ENCODE measurements at places on chromosomes 5 and 9. TPM values are rescaled to one million over a fixed set of nuclear protein-coding genes. Genes with fewer than 3 reads are reported as not detected.

Gene TTC39B
- 55.5 TPM for total RNA-seq

DNA sequence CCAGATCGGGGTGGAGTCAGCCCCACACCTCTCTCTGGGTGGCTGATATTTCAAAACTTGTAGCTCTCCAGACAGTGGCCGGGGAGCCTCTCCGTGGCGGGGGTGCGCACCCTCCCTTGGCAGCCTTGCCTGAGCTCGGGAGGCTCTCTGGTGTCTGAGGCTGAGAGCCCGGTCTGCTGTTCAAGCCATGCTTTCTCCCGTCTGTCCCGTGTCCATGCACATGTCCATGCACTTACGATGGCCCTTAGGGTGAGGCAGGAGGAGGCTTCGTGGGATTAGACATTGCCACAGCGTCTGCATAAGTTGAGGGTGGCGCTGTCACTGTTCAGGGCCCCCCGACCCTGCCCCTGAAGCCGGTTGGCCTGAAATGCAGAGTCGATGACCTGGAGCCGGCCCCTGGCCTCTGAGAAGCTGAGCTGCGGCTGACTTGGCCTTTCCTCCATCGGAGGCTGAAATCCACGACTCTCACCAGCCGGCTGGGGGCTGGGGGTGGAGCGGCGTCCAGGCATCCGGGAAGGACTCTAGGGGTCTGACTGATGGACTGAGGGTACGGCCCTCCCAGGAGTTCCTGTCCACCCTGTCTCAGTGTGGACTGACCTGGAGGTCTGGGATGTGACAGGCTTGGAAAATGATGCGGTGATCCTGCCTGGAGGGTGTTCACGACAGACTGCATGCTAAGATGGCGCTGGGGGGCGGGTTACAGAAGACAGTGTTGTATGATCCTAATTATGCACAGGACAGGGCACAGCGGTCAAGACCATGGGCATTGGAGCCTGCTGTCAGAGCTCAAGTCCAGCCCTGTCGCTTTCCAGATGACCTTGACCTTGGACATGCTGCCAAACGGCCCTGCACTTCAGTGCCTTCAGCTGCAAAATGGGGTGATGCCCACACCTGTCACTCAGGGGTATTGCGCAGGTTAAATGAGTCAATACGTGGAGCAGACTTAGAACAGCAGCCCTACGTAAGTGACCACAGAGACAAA is 18.3 kb upstream of the SLC2A6 start:
- DNase-seq = no peak

DNA sequence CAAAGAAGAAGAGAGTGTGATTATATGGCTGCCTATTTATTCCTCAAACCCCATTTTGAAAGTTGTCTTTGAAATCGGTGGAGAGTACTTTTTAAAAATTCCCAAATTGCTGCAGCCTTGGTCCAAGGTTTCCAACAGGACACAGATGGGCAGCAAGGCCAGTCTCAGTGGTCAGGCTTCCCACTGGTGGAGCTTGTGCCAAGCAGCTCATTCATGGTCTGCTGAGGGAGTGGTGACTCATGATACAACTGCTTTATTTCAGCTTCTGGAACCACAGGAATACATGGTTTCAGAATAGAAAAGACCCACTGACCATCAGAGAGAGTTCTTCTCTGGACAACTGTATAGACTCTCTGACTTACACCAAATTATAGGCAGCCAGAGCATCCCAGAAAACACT is 673.1 kb upstream of the KLF4 start:
- DNase-seq = no peak

Gene ANKDD1B
- 5.6 TPM for total RNA-seq

DNA sequence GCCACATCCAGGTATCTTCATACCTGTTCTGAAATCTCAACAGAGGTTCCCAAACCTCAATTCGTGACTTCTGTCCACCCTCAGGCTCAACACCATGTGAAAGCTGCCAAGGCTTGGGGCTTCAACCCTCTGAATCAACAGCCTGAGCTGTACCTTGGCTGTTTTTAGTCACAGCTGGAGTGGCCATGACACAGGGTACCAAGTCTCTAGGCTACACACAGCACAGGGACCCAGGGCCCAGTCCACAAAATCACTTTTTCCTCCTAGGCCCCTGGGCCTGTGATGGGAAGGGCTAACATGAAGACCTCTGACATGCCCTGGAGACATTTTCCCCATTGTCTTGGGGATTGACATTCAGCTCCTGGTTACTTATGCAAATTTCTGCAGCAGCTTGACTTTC is 464.9 kb downstream of the ELAVL2 start:
- DNase-seq = no peak

Gene CDH6
- total RNA-seq = 1.1 TPM

GRCh38 chr9:131759017-131759647 is 19.3 kb upstream of the RAPGEF1 start:
- no peak for DNase-seq

DNA sequence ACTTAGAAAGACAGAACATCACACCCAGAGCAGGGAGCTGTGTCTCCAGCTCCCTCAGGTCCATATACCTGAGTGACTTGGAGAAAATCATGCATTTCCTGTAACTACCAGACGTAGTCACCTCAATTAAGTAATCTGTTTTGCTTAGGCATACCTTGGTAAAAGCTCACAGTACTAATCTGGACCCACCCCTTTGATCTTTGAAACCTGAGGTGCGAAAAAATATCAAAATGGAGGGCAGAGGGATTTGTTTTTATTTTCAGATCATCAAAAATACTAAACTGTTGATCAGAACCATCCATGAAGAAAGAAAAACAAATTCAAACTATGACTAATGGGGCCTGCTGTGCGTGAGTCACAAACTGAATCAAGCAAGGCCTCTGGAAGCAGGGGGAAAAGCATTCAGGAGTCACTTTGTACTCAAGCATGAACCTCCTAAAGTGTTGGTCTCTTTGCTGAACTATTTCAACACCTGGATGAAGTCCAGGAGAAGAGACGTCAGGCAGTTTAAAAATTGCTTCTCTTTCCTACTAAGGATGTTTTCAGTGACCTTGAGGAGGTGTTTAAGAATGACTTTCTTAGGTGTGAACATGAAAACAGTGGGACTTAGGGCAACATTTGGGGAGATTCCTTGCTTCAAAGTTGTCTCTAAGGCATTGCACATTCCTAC is 76.3 kb downstream of the MUSK start:
- peak; percentile 57 for DNase-seq

Gene PRELID2
- total RNA-seq = 14.9 TPM

Gene NKD2
- total RNA-seq = 11.2 TPM

DNA sequence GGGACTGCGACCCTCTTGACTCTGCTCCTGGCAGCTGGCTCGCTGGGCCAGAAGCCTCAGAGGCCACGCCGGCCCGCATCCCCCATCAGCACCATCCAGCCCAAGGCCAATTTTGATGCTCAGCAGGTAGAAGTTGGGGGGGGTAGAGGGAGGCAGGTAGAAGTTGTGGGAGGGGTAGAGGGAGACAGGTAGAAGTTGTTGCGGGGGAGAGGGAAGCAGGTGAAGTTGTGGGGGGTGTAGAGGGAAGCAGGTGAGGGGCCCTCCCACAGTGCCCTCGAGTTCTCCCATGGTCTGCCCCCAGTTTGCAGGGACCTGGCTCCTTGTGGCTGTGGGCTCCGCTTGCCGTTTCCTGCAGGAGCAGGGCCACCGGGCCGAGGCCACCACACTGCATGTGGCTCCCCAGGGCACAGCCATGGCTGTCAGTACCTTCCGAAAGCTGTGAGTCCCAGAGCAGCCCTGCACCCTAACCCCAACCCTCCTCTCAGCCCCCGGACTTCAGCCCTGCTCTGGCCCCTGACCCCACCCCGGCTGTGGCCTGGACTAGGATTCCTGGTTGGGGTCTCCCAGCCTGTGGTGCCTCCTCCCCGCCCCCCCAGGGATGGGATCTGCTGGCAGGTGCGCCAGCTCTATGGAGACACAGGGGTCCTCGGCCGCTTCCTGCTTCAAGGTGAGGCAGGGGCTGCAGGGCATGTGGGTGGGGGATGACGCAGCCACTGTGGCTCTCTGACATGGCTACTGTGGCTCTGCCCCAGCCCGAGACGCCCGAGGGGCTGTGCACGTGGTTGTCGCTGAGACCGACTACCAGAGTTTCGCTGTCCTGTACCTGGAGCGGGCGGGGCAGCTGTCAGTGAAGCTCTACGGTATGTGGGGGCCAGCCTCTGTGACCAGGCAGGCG is 537 bp downstream of the C8G start:
- no peak for DNase-seq

Gene SLC46A2
- not detected for total RNA-seq

GRCh38 chr5:149035372-149035790 is 27.5 kb downstream of the SH3TC2 start:
- peak; percentile 94 for DNase-seq

DNA sequence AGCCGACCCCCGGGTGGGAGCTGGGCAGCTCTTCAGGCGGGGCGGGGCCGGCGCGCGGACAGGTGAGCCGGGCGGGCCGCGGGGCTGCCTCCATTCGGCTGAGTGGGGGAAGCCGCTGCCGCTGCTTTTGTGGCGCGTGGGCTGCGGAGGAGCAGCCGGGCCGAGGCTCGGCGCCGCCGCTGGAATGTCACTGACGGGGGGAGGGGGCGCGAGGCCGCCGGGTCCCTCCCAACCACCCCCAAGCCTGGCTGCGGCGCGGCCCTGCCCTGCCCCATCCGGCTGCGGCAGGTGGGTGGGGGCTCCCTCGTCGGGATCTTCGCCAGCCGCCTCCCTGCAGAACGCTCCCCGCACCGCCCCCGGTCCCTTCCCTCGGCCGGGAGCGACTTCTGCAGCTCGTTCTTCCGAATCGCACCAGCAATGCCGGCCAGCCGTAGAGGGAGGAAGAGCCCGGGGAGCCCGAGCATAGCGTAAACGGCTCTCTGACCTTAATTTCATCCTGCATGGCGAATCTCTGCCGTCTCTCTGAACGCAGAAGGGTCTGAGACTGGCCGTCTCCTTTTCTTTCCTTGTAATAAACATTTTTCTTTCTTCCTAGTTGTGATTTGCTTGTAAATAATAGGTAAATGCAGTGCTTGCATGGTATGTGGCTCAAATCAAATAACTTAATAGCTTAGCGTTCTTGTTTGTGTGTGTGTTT is 505 bp downstream of the SPTAN1 start:
- DNase-seq = no peak

Gene HAVCR1
- total RNA-seq = 0.59 TPM

GRCh38 chr9:7011395-7012067 is 253.8 kb downstream of the KDM4C start:
- DNase-seq = no peak

Gene C5orf34
- 5.9 TPM for total RNA-seq

Gene MCC
- total RNA-seq = 128 TPM

Gene FLT4
- 7.4 TPM for total RNA-seq

Gene LHX6
- total RNA-seq = 1.0 TPM

Gene MAMDC4
- total RNA-seq = 6.8 TPM

GRCh38 chr5:132095077-132095410 is 21.5 kb downstream of the CSF2 start:
- no peak for DNase-seq

DNA sequence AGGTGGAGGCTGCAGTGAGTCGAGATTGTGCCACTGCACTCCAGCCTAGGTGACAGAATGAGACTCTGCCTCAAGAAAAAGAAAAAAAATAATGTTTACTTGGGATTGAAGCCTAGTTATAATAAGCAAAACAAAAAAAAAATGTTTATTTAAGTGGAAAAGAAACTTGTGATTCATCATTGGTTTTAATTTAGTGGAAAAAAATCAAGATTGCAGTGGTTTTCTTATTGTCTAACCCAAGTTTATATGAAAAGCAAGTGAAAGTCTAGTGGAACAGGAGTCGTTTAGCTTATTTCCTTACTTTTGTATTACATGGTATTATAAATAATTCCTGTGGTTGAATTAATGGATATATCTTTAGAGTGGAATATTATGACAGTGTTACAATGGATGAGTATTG is 8.4 kb downstream of the CNOT8 start:
- no peak for DNase-seq

Gene SHC3
- 0.95 TPM for total RNA-seq

- no peak for DNase-seq
Observed at GRCh38 chr9:70678153-70678552, 263.7 kb upstream of the KLF9 start.

GRCh38 chr5:163489055-163489744 is 16.2 kb upstream of the MAT2B start:
- peak; percentile 75 for DNase-seq

- DNase-seq = no peak
Observed at GRCh38 chr9:118734696-118735095, 634.5 kb downstream of the BRINP1 start.

DNA sequence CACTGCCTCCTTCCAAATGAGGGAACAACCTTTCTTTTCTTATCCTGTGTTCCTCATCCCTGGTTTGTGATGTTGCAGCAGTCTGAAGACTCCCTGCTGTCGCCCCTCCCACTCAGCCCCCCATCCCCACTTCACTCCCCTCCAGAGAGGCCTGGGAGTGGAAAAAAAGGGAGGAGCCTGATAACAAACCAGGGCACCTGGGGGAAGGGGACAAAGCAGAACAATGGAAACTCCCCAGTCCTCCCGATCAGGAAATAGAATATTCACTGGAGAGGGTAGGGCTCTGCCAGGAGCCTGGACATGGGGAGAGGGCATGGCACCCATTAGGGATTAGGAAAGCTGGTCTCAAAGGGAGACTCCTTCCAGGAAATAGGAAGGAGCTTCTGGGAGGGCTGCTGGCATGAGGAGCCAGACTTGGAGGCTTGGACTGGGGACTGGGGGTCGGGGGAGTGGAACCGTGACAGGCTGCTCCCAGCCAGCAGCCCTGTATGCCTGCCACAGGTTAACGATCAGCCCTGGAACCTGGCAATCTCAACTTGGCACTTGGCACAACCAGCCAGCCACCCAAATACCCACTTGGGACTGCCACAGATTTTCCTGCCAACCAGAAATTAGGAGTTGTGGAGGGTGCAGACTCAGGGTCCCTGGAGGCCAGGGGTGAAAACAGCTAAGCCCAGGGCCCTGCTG is 20.0 kb downstream of the PCDH1 start:
- DNase-seq = peak; percentile 80

Gene CD274
- total RNA-seq = 1.0 TPM

- DNase-seq = no peak
Observed at GRCh38 chr9:126628969-126629674, 15.4 kb downstream of the LMX1B start.

- no peak for DNase-seq
Observed at GRCh38 chr9:12813960-12814876, 39.4 kb downstream of the LURAP1L start.

DNA sequence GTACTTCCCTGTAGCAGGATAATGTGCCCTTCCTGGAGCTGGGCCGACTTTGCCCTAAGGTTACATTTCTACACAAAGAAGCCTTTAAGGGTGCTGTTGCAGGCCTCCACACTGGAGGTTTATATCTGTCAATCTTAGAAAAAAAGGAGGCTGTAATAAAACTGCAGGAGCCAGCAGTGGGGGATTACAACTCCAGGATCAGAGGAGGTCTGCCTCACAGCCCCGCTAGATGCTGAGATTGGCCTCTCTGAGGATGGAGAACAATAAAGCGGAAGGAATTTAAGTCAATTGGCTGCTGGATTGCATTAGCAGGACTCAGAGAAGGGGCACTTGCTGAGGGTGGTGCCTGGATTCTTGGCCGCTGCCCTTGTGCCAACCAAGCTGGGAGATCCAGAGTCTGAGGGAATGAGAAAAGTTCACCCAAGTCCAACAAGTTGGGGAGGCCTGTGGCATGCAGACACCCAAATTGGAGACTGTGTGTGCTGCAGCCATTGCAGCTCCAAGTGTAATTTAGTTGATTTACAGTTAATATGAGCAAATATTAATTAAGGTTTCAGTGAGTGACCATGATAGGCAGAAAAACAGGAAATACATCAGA is 99.0 kb upstream of the SSBP2 start:
- no peak for DNase-seq

Measured in endodermal cell (in vitro differentiated cells).